ENCODE measurements at places on chromosomes 5 and 9. TPM values are rescaled to one million over a fixed set of nuclear protein-coding genes. Genes with fewer than 3 reads are reported as not detected.

Gene LPAR1
- total RNA-seq = 45.9 TPM

Gene MSX2
- not detected for total RNA-seq

Gene NMUR2
- not detected for total RNA-seq

Gene C9orf50
- not detected for total RNA-seq

Gene MCTP1
- total RNA-seq = 20.4 TPM

Gene PCDHA9
- 0.52 TPM for total RNA-seq

Gene TYRP1
- total RNA-seq = not detected

Gene MAMDC2
- 11.0 TPM for total RNA-seq

Gene ZNF454
- total RNA-seq = 4.2 TPM

Gene ZNF169
- 3.7 TPM for total RNA-seq

Gene HAPLN1
- total RNA-seq = 1.6 TPM

Gene PCDHGA9
- 4.7 TPM for total RNA-seq

Gene TTC16
- not detected for total RNA-seq

Gene EMB
- 3.7 TPM for total RNA-seq

Gene CDH9
- not detected for total RNA-seq

Gene SLC45A2
- total RNA-seq = 0.52 TPM

Gene OTULINL
- total RNA-seq = 6.3 TPM

Gene PCDHA12
- not detected for total RNA-seq

Gene SIMC1
- 7.3 TPM for total RNA-seq

Gene C5orf34
- total RNA-seq = 3.7 TPM

Gene GABRA6
- total RNA-seq = not detected

Gene FGD3
- total RNA-seq = 4.2 TPM

Gene C7
- 15.1 TPM for total RNA-seq

Gene SEMA6A
- total RNA-seq = 43.8 TPM

Gene DNM1
- 20.4 TPM for total RNA-seq
